ENCODE measurements at places on chromosomes 7 and 10.

DNA sequence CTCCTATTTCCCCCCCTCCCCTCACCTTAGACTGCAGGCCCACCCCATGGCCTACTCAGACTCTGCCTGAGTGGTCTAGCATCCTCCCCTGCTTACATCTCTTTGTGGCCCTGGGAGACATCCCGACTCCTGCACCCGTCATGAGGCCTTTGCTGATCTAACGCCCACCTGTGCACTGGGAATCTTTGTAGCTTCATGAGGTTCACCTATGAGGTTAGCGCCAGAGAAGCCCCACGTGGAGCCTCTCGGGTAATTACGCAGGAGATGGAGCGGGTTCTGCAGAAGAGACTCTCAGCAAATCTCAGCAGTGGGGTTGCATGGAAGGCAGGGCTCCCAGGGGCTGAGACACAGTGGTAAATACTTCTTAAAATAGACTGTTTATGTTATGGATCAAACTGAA, 43.5 kb upstream of the HSPA12A start:
- DNase-seq = no peak

DNA sequence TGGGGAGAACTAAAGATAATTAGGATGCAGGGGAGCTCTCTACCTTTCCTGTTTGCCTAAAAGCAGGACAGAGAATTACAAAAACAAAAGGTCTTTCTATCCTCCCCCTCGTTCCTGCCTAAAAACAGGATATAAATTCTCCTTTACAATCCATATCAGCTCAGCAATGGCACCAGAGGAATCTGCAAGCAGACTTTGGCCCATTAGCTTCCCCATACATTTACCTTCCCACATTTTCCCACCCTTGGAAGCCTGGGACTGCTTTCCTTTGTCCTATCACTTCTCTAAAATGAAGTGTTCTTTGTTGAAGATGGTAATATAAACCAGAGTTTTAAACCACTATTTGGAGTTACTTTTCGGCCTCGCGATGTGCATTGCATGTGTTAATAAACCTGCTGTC, 15.5 kb downstream of the SHTN1 start:
- no peak for DNase-seq

GRCh38 chr7:155363852-155364600, 66.3 kb downstream of the INSIG1 start:
- no peak for DNase-seq

DNA sequence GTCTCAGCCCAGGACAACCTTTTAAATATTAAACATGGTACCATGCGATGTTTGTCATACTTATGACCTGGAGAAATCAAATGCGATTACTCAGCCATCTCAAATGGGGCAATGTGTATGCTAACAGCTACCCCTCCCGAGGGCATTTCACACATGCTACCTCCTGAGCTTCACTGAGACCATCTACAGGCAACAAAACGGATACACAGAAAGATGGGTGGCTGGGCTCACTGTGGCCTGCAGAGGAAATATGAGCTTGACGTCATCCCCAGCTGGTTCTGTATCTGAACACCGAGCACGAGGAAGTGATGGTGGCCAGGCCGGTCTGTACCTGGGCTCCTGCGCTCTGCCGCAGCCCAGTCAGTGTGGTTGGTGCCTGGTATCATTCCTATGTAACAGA, 374.3 kb downstream of the RPS24 start:
- DNase-seq = no peak

GRCh38 chr7:134021836-134022235, 105.3 kb upstream of the LRGUK start:
- no peak for DNase-seq

- DNase-seq = no peak
These were observed 32.0 kb downstream of the TSPAN14 start for GRCh38 chr10:80485946-80486764.

DNA sequence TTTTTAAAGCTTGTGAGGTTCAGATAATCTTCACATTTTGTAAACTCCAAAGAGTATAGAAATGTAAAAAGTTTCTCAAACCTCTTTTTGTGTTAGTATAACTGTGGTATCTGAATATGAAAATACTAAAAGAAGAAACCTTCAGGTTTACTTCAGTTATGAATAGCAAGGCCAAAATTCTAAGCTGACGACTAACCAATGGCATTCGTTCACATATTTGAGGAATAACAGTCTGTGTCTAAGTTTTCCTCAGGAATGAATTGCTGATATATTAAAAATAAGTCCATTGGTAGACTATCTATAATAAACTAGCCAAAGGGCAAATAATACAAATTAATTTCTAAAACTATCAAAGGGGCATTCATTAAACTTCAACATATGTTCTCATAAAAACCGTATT, 206.0 kb downstream of the CXCL12 start:
- no peak for DNase-seq

DNA sequence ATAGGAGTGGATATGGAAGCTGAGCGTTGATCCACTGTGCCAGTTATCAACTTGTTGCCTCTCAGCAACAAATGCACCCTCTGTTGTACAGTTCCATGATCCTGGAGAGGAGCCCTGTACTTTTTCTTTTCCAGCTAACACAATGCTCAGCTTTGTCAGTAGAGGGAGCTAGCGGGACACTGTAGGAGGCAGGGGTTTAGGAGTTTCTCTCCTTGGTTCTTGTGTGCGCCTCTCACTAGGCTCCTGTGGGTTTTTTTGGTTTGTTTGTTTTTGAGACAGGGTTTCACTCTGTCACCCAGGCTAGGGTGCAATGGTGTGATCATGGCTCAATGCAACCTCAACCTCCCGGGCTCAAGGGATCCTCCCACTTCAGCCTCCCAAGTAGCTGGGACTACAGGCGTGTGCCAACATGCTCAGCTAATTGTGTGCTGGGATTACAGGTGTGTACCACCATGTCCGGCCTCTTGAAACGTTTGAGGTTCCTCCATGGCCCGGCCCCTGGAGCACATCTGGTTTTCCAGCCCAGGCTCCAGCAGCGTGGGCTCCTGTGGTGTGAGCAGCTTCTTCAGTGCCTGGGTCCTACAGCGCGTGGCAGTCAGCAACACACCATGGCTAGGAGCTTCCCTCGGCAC, 12.0 kb upstream of the MARVELD1 start:
- peak; percentile 51 for DNase-seq

DNA sequence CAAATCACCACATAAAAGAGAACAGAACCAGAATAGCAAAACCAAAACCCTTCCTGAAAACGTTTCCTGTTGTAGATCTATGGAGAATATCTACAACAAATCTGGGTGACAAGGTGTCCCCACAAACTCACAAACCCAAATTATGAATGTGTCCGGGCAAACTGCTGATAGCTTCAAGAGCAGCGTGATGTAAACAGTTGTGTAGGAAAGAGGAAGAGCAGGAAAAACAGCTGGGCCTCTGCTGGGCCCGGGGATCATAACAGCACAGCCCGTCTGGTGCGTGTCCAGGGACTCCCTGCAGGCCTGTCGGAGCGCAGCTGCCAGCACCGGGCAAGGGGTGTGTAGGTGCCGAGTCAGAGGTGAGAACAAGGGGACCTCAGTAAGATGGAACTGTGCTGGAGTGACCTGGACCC, 53.7 kb downstream of the KCNH2 start:
- no peak for DNase-seq

GRCh38 chr7:23117841-23118240, 12.3 kb downstream of the KLHL7 start:
- no peak for DNase-seq

DNA sequence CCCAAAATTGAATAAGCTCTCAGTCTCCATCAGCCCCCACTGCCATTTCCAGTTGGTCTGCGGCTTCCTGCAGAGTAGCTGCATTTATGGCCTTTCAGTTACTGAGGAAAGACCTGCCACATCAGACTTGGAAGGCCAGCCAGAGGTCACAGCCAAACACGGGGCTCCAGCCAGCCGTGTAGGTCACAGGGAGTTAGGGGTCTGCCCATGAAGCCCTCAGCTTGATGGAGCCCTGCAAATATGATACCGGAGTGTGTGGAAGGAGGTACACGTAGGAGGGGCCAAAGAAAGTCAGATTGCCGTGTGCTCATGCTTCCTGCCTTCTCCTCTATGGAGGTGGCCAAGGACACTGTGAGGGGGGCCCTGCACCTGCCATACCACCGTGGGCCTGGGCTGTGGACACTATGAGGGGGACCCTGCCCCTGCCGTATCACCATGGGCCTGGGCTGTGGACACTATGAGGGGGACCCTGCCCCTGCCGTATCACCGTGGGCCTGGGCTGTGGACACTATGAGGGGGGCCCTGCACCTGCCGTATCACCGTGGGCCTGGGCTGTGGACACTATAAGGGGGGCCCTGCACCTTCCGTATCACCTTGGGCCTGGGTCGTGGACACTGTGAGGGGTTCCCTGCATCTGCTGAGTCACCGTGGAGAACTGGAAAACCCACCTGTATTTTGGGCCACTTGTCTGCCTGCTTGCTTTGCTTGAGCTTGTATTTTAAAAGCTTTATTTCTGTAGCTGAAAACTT, 335.7 kb upstream of the SHH start:
- DNase-seq = no peak

GRCh38 chr10:37960591-37961137, 15.8 kb downstream of the ZNF25 start:
- DNase-seq = no peak

DNA sequence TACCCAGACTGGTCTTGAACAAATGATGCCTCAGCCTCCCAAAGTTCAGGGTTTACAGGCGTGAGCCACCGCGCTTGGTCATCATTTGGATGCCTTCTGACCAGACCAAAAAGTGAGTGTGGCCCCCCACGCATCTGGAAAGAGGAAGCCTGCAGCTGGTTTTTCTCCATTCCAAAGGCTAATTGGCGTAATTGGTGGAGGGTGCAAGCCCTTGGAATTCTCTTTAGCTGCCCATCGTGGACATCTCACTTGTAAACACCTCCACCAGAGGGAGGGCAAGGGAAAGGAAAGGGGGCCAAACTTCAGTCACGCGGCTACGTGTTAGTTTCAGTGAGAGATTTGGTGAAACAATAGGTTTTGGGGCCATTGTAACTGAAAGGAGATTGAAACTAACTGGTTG, 4.1 kb upstream of the ARHGAP21 start:
- no peak for DNase-seq

GRCh38 chr10:3828404-3829155, 43.6 kb upstream of the KLF6 start:
- no peak for DNase-seq

DNA sequence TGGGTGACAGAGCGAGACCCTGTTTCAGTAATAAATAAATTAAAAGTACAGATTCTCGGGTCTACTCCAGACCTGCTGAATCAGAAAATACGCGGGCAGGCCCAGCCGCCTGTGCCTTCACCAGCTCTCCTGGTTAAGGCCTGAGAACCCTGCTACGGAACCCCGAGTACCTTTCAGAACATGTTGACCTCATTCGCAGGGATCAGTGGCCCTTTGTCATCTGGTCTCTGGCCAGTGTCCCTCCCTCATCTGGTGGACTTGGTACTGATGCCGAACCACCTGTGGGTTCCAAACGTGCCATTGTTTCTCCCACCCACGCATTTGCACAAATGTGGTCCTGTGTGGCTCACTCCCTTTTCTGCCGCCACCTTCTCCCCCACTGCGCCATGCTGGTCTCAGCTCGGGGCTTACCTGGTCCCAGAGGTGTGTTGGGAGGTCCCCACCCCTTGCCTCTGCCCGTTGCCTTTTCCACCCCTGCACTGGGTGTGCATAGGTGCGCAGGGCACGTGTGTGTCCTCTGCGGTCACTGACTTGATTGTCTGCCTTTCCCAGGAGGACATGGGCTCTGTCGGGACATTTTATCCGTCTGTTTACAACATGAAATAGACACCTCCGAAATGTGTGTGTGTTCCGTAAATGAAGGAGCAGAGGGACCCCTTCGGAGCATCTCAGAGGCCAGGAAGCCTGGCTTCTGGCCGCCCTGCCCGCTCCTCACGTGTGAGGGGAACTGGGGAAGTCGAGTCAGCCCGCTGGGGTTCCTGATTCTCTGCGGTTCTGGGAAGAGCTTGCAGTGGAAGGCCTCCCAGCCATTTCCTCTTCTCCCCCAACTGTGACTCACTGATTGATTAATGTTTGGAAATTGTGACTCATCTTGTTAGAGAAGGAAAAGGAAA, 135.2 kb downstream of the CUX1 start:
- no peak for DNase-seq

GRCh38 chr7:79504607-79505389, 51.3 kb upstream of the MAGI2 start:
- no peak for DNase-seq

- no peak for DNase-seq
These were observed 16.5 kb downstream of the MDH2 start for GRCh38 chr7:76064208-76064970.

DNA sequence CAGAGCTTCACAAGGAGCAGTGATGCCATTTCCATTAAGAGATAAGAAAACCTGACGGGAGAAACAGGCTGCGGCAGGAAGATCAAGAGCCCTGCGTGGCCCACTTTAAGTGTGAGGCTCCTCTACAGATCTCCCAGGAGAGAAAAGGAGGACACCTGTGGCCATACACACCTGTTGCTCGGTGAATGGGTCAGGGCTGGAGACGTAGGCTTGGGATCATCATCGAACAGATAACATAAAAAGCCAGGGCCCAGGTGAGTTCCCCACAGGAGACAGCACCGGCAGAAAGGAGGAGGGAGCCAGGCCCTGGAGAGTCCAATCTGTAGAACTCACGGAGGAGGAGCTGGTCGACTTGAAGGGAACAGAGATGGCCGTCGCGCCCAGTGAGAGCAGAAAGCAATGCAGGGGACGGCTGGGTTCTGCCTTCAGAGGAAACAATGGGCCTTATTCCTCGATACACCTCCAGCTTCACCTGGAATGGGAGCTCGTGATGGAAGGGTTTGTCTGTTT, 556.8 kb downstream of the DNAJB6 start:
- DNase-seq = no peak

GRCh38 chr10:103533827-103534226, 40.3 kb downstream of the NEURL1 start:
- no peak for DNase-seq

GRCh38 chr10:19629567-19629966, 186.7 kb upstream of the PLXDC2 start:
- no peak for DNase-seq

GRCh38 chr7:137454767-137455166, 111.2 kb upstream of the PTN start:
- DNase-seq = no peak

GRCh38 chr7:80681272-80681885, 42.9 kb downstream of the CD36 start:
- no peak for DNase-seq

DNA sequence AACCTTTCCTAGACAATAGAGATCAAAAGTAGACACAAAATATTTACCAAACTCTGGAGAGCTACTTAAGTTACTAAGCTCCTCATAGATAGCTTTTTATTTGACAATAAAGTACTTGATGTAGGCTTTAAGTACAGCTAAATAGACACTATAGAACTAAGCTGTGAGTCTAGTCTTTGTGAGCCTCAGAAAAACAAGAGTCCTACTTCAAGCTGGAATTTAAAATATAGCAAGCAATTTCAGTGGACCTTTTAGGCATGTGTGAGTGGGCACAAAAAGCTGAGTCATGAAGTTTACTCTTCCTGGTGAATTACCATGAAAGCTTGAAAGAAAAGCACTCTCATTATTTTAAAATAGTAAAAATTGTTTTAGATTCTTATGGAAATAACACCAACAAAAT, 76.1 kb downstream of the ADD3 start:
- DNase-seq = no peak

- DNase-seq = no peak
These were observed 11.9 kb downstream of the PDGFA start for GRCh38 chr7:507623-508300.
